Inflammatory macrophage (primary cell): ENCODE measurements at places on chromosomes 3 and 15.

DNA sequence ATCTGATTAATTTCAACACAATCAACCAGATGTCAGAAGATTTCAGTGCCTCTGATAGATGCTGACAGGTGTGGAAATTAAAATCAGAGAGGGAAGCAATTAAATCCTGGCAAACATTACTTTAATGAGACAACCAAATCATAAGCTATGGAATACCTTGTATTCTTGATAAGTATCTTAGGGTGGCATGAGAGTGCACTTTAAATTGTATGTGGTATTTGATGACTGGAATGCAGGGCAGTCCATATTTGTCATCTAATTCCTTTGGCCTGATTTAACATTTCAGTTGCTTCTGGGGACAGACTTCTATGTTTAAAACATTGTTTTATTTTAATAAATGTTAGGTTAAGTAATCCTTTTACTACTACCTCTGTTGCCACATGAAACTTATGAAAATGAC lies 184.1 kb downstream of the LPP start:
- no peak for DNase-seq

DNA sequence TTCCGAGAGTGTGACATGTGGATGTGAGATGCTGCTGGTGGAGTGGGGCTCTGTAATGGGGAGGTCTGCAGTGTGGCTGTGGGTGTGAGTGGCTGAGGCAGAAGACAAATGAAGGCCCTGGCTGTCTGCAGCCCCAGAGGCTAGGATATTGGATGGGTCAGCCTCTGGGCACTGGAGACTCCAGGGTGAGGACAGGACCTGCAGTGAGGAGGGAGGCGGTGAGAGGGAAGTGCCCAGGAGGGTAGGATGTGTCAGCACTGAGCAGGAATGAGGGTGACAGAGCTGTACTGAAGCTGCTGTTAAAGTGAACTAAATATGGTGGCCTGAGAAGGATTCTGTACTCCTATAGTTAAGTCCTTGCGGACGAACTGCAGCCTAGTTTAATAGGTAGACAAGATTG lies 27.3 kb upstream of the PXYLP1 start:
- no peak for DNase-seq

DNA sequence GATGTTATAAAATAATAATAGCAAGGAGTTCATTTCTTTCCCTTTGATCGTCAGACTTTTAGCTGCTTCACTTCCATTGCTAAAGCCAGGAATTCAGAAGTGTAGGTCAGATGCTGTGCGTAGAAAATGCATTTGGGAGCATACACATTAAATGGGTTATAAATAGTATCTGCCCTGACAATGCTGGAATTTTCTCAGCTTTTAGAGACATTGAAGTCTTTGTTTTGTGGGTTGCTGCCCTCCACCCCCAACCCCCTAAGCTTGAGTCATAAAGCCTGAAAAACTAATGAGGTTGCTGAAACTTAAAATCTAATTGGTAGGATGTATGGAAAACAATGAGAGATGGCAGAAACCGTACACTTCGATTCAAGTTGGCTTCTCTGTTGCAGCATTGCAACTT lies 81.9 kb downstream of the MITF start:
- no peak for DNase-seq

DNA sequence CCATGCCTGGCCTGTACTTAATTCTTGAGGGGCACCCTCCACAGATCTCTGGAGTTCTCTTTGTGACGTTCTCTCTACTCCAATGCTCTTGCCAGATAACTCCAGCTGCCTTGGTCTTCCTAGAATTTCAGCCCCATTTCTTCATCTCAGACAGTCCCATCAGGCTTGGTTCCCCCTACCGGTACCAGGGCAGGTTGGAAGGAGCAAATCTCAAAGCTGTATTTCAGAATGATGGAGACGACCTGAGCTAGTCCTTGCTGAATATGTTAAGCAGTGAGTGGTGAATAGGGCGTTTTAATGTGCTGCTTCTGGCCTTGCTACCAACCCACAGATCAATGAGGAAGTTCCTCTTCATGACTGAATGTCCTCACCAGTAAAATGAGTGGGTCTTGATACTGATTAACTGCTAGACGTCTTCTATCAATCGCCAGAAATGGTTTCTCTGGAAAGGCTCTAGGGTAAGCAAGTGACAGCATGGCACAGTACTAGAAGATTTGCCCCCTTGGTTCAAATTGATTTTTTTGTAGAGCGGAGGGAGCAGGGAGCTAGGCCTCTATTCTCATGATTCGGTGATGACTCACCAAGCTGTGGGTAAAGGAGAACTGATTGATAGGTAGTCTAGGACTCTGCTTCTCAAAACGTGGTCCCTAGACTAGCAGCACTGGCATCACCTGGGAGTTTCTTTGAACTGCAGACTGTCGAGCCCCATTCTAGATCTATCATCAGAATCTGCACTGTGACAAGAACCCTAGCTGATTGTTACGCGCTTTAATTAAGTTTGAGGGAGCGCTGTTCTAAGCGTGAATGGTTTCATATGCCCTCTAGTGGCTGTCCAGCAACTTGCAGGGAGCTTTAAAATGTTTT lies 67.8 kb downstream of the UBP1 start:
- DNase-seq = peak; percentile 61
